Stimulated activated naive CD4-positive, alpha-beta T cell treated with Interleukin-2 at 50 U/mL for 16 hours (primary cell): ENCODE measurements at places on chromosomes 1 and 21.

DNA sequence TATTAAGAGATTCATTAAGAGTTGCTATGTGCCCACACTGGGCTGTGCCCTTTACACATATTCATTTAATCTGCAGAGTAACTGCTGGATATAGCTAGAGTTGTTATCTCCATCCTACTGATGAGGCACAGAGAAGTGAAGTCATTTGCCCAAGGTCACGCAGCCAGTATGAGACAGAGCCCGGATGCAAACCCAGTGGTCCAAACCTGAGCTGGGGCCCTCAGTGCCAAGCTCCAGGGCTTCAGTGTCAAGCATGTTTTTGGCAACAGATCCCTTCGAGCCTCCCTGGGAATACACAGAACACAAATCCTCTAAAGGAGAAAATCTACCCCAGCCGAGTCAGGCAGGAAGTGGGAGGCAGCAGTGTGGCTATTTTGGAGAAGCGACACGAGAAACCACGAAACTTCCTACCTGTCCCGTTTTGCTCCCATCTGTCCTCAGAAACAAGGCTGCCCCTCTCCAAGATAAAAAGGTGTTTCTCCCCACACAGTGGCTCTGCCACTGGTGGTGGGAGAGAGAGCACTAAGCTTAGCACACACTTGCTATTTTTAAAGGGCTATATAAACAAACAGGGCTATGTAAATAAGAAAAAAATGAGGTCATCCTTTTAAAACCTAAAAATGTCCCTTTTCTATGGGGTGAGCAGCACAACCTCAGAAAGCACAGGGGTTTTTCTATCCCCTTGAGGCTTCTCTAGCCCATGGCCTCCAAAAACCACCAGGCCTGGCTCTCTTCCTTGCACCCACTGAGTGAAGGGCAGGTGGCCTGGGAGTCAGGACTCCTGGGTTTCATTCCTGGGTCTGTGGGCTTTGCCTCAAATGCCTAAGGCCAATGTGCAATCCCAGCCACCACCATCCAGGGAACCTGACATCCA is 138.6 kb upstream of the EDN2 start:
- DNase-seq = no peak

DNA sequence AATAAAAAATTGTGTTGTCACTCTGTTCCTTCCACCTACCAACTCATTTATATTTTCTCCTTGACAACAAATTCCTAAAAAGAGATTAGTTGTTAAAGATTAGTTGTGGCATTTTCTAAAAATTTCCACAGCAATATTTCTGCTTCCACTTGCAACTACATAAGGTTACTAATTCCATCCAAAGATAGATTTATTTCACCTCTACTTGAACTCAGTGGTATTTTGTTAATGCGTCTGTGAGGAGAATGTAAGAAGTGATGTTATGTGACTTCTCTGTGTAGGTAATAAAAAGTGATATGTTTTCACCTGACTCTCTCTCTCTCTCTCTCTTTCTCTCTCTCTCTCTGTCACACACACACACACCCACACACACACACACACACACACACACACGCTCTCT is 1104.8 kb downstream of the AMY1C start:
- no peak for DNase-seq

DNA sequence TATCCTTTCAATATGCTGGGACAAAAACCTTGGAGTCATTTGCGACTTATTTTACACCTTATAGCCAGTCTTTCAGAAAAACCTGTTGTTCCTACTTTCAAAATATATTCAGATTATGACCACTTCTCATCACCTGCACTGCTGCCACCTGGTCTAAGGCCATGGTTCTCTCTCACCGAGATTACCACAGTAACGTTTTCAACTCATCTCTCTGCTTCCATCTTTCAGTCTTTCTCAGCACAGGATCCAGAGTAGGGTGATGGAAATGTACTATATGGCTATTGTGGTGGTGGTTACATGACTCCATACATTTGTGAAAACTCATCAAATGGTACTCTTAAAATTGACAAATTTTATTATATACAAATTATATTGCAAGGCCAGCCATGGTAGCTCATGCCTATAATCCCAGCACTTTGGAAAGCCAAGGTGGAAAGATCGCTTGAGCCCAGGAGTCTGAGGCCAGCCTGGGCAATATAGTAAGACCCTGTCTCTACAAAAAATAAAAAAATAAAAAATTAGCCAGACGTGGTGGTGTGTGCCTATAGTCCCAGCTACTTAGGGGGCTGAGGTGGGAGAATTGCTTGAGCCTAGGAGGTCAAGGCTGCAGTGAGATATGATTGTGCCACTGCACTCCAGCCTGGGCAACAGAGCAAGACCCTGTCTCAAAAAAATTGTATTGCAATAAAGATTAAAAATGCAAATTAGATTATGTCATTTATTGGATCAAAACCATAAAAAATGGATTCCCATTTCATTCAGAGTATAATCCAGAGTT is 120.9 kb upstream of the PPP2R5A start:
- DNase-seq = no peak

DNA sequence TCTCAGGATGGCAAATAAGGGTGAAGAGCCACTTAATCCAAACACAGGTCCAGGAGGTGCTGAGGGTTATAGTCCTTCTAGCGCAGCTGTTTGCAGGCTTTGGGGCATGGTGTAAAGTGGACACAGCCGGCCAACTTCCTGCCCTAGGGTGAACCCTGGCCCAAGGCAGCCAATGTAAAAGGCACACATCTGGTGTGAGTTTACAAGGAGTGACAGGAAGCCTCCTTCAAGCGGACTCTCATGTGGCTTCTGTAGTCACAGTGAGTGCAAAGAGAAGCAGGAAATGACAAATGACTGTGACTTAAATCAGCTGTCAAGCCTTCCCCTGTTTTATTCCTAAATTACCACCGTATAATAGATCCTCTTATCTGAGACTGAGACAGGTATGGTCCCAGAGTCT is 213.0 kb downstream of the CRB1 start:
- no peak for DNase-seq

DNA sequence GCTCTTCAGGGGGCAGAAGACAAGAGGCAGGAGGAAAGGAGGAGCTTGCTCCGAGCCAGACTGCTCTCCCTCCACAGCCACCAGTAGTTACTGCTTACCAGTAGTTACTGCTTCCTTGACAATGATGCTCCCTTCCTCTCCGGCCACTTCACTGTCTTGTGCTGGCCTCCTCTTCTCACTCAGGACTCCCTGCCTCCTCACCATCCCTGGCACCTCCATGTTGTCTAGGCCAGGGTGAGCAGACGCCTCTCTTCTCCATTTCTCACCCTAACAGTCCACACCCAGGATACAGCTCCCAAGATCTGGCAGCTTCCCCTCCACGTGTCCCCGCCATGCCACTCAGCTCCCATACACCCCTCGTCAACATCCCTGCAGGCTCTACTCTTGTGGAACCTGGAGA is 82.4 kb upstream of the TLR5 start:
- DNase-seq = no peak

DNA sequence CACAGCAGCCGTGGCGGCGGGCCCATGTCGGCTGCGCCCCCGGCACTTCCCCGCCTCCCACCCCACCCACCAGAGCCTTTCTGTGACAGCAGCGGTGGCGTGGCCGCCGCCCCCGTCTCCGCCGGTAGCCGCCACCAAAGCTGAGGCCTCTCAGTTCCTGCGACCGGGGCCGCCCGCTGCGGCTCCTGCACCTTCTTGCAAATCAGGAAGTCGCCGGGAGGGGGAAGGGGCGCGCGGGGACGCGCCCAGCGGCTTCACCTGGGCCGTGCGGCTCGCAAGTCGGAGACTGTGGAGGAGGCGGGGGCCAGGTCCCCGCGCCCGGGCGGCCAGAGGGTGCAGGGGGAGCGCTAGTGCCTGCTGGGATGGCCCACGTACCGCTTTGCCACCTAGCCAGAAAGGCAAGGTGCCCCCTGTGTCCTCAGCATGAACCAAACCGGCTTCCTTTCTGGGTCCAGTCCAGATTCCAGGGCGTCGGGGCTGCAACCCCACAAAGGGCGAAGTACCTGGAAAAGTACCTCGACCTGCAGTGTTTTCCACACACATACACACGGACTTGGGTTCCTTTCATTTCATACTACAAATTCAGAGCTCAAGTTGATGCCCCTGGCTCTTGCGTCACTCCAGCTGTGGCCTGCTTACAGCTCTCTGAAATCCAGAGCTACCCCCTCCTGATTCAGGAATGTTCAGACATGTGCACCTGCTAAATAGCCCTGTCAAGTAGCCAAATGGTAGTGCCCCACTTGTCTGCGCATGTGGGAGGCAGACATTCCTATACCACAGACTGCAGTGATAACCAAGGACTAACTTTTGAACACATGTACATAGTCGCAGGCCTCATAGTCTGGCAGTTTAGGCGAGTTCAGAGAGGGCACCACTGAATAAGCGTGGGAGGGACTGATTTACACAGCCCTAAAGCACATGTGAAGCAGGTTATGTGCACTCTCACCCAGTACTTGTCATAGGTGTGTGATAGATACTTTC is at the start of gene DENND1B:
DENND1B (minus strand) TSS at position 199 of the 981 bp plus-strand sequence. CDS start 325 bp downstream, outside the sequence.
- DNase-seq = peak; percentile 77

GRCh38 chr21:44555200-44555875 is 3.3 kb downstream of the KRTAP10-3 start:
- DNase-seq = no peak
